ENCODE measurements at places on chromosomes 13 and 19.

DNA sequence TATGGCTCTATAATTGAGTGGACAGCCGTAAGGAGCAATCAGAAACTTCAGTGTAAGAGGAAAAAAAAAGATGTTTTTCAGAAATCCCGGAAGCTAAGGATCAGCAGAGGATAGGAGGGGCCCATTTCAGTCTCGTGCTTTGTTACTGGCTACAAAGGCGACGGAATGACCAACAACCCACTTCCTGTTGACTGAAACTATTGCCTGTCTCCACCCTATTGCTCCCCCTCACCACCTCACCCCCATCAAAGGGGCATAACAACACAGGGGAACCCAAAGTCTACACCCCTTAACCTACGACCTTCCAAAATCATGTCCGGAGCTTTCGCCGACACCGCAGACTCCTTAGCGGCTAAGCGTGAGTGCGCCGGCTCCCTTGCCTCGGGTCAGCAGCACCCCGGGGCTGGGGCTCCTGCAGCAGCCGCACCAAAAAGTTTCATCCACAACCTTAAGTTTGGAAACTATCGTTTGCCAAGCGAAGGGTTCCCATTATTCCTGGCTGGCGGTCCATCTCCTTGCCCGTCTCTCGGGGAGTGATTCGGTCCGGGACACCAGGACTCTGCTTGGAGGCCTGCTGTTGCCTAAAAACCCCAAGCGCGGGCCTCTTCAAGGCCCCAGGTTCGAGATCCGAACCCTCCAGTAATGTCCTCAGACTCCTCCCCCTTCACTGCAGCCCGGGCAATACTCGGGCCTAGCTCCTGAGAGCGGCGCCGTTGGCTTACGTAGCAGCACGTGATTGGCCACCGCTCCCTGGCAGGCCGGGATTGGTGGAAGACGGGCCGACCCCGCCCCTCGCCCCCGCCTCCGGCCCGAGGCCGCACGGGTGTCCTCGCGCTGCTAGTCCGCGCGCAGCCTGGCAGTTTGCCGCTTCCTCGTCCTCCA lies at the start of gene TPP2:
Gene TPP2 (plus strand): TSS at position 840 of the 882 bp plus-strand sequence. CDS start 53 bp downstream, outside the sequence.
- DNase-seq: peak; percentile 97

DNA sequence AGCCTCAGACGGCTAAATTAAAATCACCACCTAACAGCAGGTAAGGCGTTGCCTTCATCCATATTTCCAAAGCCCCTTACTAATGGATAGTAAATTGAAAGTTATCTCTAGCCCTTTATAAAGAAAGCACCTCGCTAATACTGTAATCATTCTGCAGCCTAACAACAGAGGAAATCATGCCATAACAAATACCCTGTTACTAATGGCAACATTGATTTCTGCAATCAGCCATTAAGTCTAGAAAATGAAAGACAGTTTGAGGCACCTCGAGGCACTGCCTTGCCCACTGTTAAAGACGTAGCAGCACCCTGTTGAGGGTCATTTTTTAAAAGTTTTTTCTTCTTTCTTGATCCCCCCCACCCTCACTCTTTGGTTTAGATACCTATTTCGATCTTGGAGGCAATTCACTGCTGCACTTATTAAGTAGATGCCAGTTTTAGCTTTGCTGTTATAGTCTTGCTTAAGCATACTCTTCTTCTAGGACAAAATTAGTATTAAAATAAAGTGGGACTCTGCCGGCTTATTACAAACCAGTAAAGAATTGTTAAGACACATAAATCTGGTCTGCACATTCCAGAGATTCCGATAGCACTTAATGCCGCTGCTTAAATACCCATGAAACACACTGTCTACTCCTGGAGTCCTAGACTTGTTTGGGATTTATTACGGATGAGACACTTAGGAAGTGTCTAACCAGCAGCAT lies 74.8 kb downstream of the ZNF536 start:
- DNase-seq: no peak

- peak; percentile 53 for DNase-seq
Observed at GRCh38 chr19:17292301-17293074, 10.7 kb downstream of the ABHD8 start.

DNA sequence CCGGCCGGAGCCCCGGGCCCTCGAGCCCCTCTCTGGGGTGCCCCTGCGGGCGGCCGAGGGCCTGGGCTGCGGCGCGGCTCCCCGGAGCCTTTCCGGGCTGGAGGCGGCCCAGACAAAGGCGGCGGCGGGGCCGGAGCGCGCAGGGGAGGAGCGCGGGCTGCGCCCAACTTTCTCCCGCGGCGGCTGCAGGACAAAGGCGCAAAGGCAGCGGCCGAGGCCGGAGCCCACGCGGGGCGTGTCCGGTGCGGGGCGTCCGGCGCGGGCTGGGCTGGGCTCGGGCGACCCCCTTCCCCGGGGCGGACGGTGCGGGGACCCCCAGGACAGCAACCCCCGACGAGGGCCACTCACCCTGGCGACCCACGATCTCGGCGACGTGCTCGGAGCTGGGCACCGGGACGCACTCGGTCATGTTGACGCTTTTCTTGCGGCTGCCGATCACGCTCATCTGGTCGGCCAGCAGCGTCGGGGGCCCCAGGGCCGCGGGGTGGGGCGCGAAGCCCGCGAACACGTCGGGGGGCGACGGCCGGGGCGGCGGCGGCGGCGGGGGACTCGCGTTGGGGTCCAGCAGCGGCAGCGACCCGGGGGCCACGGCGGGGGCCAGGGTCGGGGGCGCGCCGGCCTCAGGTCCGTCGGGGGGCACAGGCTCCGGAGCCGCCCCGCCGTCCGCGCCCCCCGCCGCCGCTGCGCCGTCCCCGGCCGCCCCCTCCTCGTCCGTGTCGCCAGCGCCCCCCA lies 843 bp downstream of the MEX3D start:
- DNase-seq: no peak

- no peak for DNase-seq
Observed at GRCh38 chr13:33057019-33057780, 41.0 kb downstream of the KL start.

- DNase-seq: no peak
Observed at GRCh38 chr13:111548805-111549204, 228.4 kb downstream of the TEX29 start.

DNA sequence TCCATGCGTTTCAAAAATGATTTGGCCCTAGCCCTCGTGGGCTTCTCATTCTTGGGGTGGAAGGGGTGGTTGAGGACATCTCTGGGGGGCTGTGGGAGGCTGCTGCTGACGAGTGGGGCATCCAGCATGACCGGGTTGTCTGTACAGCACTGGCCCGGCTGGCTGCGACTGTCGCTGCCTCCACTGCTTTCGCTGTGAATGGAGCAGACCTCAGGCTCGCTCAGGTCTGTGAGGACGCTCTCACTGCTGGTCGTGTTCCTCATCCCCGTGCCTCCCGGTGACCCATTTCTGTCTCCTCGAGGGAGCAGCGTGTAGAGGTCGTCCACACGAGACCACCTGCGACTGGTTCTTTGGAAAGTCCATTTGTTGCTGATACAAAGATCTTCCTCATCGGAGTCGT lies 113.7 kb downstream of the KL start:
- no peak for DNase-seq

DNA sequence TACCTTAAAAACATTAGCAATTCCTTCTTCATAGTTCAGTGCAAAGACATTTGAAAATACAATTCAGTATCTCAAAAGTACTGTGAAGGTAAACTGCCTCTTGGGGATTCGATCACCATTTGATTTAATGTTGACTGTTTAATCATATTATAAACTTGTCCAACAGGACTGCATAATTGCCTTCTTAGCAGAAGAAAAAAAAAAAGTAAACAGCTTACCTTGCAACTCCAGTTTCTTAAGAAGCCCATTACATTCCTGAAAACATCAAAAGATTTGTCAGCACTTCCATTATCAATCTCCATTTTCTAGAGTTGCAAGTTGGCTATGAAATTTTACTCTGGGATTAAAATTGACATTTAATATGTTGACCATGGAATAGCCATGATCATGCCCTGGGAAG lies 1154.6 kb downstream of the OLFM4 start:
- no peak for DNase-seq

- no peak for DNase-seq
Observed at GRCh38 chr13:57813651-57814050, 182.1 kb downstream of the PCDH17 start.

- DNase-seq: no peak
Observed at GRCh38 chr13:63092456-63092855, 1676.8 kb upstream of the PCDH20 start.

GRCh38 chr19:39752390-39752789 lies 14.6 kb upstream of the CLC start:
- DNase-seq: no peak

- no peak for DNase-seq
Observed at GRCh38 chr19:2793577-2793976, 8.3 kb downstream of the THOP1 start.

DNA sequence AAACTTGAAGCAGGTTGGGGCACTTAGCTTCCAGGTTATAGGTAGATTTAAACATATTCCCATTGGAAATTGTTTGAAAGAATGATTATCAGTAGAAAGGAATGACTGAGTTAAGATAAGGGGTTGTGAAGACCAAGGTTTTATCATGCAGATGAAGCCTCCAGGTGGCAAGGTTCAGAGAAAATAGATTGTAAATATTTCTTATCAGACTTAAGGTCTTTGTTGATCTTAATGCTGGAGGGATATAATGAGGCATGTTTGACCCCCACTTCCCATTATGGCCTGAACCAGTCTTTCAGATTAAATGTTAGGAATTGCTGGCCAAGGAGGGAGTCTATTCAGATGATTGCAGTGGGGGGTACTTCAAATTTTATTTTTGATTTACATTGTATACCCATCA lies 1486.5 kb upstream of the PRR20A start:
- no peak for DNase-seq

DNA sequence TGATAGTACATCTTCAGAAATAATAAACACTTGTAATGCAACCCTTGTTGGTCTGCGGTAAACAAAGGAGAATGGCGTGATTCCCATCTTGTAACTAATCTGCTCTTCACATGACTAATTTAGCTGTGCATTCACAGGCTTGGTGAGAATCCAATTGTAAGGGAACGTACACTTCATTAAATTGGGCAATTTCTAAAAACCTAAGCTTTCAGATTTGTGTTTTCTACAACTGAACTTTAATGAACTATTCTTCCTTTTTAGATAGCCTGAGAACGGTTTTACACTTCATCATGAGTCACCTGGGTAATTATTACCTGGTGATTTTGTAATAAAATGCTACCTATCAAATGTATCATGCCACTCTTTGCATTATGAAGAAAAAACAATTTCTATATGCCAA lies 306.9 kb downstream of the KLF5 start:
- no peak for DNase-seq

- DNase-seq: no peak
Observed at GRCh38 chr13:73672492-73672891, 461.7 kb downstream of the KLF12 start.

GRCh38 chr13:66461021-66461420 lies 769.1 kb downstream of the PCDH9 start:
- DNase-seq: no peak

GRCh38 chr13:47252627-47253026 lies 355.8 kb upstream of the HTR2A start:
- no peak for DNase-seq

GRCh38 chr13:30340331-30341250 lies 33.2 kb upstream of the KATNAL1 start:
- DNase-seq: no peak

- DNase-seq: no peak
Observed at GRCh38 chr13:33352526-33352925, 67.0 kb upstream of the STARD13 start.

- no peak for DNase-seq
Observed at GRCh38 chr19:21749090-21749489, 18.3 kb downstream of the ZNF100 start.

DNA sequence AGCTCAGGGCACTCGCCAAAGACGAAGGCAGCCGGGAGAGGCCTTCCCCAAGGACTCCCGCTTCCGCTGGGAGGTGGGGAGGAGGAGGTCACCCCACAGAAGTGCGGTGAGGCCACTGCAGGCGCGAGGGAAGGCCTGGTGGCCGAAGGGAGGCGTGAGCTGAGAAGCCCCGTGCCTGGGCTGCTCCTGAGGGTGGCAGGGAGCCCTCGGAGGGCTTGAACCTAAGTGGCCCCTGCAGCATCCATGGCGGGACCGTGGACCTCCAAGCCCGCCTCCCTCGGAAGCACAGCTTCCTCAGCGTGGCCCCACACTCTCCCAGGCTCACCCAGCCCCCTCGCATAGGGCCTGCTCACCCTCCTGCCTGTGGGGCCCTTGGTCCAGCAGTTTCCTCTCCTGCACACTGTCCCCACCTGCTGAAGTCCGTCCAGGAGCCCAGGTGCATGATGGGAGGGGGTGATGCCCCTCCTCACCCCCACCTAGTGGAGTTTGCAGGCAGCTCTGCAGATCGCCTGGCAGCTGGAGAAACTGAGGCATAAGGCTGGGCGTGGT lies 25.9 kb downstream of the EFNA2 start:
- DNase-seq: no peak

DNA sequence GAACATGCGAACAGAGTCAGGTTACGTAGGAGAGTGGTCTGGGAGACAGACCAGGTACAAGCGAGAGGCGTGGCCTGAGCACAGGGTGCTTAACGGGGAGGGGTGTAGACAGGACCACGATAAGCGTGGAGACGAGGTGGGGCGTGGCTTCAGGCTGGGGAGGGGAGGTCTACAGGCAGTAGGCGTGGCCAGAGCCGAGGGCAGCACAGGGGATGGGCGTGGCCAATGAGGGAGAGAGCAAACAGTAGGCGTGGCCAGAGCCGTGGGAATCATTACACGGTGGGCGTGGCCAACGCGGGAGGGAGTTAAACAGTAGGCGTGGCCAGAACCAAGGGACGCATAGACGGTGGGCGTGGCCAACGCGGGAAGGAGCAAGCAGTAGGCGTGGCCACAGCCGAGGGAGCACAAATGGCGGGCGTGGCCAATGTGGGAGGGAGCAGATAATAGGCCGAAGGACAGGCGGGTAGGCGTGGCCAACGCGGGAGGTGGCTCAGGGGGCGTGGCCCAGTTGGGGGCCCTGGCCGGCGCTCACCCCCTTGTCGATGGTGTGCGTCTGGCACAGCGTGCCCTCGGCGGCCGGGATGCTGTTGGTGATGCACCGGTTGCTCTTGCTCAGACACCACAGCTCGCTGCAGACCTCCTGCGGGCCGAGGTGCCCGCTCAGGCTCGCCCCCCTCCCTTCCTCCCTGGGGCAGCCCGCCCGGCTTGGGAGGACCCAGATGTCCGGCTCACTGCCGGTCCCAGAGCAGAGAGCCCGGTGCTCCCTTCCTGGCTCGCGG lies 15.2 kb upstream of the MYO1F start:
- peak; percentile 86 for DNase-seq

DNA sequence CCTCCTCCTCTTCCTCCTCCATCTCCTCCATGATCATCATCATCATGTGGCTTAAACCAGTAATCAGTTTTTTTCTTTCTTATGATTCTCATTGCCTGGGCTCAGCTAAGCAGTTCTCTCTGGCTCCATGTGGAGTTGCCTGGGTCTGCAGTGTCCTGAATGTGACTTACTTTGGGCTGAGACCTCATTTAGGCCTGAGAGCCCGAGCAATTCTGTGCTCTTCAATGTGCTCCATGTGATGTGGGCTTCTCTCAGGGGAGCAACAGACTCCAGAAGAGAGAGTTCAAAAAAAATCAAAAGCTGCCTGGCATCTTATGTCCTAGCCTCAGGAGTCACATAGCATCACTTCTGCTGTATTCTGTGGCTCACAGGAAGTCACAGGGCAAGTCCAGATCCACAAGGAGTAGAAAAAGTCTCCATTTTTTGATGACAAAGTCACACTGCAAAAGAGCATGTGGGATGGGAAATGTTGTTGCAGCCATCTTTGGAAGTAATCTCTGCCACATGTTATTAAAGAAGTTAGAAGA lies 128.7 kb downstream of the MAB21L1 start:
- DNase-seq: no peak

All from stimulated activated CD8-positive, alpha-beta memory T cell treated with anti-CD3 and anti-CD28 coated beads, Interleukin-4, amount 100 ng/mL, for 1 hour (primary cell).